Activated CD8-positive, alpha-beta T cell treated with anti-CD3 and anti-CD28 coated beads, Interleukin-2, amount 10 ng/mL, durations not matched to agents 7 days and 5 days (primary cell): ENCODE measurements at places on chromosomes 13 and 19.
A peak's percentile ranks its signal among the peaks of the same experiment; 100 is the strongest.

DNA sequence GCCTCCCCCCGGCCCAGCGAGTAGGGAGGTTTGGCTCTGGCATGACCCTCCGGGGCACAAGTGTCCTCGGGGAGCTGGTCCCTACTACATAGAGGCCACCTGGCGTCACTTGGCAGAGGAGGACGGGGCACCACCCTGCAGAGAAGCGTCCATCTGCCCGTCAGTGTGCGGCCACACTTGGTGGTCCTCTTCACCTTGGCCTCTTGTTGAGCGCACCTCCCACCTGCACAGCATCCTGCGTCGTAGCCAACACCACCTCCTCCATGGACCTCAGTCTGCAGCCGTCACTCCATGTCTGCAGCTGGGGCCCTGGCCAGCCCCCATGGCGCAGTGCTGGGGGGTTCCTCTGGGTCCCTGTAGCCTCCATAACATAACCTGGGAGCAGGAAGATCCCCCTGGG, 35.1 kb downstream of the MCF2L start:
- DNase-seq = no peak

- DNase-seq = no peak
These were observed 9.4 kb downstream of the ZNF784 start for GRCh38 chr19:55614711-55615542.

DNA sequence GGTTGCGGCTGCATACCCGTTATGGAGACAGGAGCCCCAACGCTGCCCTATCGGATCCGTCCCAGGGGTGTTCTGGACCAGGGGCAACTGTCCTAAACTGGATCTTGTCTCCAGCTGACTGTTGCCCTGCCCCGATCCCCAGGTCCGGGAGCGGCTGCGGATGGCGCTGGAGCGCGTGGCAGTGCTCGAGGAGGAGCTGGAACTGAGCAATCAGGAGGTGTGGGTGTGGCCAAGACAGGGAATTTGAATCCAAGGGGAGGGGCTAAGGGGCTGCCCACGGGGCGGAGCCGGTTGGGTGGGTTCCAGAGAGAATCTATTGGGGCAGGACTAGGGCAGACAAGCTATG, 9.9 kb downstream of the PPFIA3 start:
- DNase-seq = peak; percentile 20

DNA sequence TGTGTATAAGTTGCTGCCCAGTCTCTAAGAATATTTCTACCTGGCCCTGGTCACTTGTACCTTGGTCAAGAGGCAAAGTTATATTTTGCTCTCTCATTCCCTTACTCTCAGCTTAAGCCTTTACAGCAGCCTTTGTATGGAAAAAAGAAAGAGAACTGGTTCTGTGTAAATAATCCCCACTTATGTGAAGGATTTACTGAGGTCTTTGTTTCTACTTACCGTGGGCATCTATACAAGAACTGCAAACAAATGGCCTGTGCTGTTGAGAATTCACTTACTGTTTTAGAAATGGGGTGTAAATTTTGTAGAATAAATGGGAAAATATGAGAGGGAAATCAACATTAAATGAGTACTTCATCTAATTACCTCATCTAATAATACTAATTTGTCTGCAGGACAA, 267.4 kb downstream of the PCDH20 start:
- DNase-seq = no peak

GRCh38 chr19:11265177-11265784, 3.0 kb upstream of the DOCK6 start:
- DNase-seq = no peak

- DNase-seq = peak; percentile 65
These were observed at the start of gene ZNF580 for GRCh38 chr19:55640577-55641425. Gene ZNF580, plus strand, starts transcription at chr19:55641002. Its CDS starts 1,507 bp downstream, at chr19:55642509.

DNA sequence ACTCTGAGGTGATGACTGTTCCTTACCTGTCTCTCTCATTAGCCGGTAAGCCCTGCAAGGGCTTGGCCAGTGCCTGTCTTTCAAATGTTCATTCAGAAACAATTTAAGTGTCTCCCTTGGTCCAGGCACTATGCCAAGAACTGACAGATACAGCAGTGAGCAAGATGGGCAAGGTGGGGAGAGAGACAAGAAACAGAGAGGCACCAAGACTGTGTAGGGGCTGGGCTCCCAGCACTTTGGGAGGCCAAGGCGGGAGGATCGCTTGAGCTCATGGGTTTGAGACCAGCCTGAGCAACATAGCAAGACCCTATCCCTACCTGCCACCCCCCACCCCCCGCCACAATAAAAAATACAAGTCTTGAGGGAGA, 1.3 kb upstream of the CCNE1 start:
- DNase-seq = no peak

GRCh38 chr19:19059837-19060611, 3.8 kb upstream of the SLC25A42 start:
- DNase-seq = no peak

DNA sequence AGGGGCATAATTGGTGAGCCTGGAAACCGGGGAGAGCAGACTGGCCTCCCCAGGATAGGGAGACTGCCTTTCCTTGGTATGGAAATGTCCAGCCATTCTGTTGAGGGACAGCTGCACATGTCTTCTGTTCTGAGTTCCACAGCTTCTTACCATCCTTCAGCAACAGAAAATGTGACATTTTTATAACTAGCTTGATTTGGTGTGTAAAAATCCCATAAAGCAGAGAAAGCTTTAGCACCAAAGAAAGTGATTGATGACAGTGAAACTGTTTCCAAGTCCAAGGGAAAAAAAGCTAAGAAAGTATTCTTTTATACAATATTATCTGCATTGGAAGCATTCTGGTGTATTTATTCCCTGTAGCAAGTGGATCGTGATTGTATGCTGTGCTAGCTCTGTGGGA, 61.9 kb downstream of the DHRS12 start:
- DNase-seq = no peak

- DNase-seq = peak; percentile 87
These were observed 24.6 kb downstream of the NOSIP start for GRCh38 chr19:49555600-49556411.

DNA sequence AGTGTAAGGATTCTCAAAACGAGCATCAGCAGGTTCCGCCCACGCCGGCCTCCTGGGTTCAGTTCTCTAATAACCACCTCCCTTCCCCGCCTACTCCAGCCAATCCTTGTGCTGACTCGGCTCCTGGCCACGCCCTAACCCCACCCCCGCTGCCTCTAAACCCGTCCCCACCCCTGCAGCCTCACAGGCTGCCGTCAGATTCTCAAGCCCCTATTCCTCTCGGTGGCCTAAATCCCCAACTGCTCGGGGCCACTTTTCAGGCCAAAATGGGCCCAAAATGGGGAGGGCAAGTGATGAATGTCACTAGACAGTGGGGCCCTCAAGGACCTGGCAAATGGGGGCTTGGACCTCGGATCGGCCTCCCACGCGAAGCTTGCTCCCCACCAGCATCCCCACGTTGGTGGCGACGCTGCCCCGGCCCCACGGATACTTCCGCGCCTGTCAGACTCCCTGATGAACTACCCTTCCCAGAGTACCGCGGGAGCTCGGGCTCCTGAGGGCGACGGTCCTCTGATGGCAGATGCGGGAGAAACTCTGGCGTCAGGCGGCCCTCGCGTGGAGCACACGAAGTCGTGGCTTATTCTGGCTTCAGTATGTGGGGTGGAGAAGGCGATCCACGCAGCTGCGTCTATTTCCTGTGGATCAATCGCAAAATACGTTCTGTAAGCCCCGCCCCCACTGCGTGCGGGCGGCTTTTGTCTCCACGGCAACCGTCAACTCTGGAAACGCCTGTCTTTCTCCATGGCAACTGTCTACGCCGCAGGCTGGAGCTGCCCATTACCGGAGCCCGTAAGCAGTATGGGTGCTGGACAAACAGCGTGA, 24.8 kb downstream of the ZNF473 start:
- DNase-seq = peak; percentile 80

- peak; percentile 24 for DNase-seq
These were observed 88.4 kb upstream of the ZNF492 start for GRCh38 chr19:22545751-22546150.

DNA sequence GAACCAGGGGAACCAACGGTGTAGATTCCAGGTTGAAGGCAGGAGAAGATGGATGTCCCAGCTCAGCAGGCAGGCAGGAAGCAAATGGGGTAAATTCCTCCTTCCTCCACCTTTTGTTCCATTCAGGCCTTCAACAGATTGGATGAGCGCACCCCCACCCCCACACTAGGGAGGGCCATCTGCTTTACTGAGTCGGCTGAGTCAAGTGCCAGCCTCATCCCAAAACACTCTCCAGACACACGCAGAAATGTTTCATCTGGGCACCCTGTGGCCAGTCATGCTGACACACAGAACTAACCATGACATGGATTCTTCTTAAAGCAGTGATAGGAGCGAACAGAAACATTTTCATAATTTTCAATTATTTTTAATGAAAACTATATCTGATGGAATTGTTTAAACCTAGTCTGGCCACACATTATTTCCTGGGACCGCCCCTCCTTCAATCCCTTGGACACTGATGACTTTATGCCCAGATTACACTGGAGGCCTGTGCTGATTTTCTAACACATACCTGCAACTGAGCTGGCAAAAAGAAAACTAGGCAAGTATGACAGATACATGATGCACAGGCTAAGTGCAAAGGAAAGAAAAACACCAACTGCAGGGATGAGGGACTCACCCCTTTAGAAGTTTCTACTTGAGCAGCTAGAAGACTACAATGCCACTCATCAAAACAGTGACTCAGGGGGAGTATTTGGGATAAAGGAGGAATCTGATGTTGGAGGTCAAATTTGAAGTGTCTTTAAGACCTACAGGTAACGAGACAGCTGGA, 154.2 kb downstream of the TNFRSF19 start:
- DNase-seq = no peak

GRCh38 chr19:47486900-47487299, 2.9 kb upstream of the KPTN start:
- DNase-seq = peak; percentile 35

DNA sequence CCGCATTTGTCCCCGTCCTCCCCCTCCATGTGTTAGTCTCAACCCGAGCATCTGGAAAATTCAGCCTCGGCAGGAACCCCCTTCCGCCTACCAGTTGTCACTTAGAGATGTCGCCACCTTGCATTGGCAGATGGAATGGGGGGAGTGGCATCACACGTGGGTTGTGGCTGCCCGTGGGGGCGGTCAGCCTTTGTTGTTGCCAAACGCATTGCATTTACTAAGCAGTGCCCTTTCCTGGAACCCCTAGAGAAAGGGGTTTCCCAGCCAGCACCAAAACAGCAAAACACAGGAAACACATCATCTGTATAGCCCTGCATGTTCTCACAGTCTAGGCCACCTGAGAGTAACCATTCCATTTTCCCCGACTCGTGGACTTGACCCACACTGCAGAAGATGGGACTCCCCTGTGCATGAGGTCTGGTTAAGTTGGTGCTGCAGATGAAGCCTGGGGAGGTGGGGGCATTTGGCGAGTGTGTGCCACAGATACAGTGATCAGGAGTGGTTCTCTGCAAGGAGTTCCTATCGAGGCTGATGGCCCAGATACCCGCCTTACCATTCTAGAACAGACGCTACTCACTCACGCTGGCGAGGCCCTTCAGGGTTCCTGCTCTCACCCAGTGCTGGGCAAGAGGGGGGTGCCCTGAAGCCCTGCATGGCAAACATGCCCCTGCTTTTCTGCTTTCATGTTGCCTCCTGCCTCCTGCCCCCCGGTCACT, 38.3 kb downstream of the TMED1 start:
- peak; percentile 88 for DNase-seq

DNA sequence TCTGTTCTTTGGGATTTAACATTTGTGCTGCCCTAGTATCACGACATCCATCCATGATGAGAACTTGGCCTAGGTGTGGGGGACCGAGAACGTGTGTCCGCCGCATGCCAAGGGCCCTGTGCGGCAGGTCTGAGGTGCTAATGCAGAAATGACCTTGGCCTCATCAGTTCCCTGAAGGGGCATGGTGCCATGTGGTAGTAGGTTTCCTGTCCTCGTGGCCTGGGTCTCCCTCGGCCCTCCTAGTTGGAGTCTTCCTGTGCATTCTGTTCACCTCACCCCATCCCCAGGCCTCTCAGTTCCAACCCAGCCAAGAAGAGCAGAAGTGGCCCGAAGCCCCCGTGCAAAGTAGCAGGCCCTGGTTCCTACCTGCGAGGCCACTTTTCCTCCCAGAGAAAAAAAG, 59.8 kb downstream of the GGACT start:
- no peak for DNase-seq
